Astrocyte (in vitro differentiated cells and primary cell): ENCODE measurements at places on chromosomes 2 and 18.

DNA sequence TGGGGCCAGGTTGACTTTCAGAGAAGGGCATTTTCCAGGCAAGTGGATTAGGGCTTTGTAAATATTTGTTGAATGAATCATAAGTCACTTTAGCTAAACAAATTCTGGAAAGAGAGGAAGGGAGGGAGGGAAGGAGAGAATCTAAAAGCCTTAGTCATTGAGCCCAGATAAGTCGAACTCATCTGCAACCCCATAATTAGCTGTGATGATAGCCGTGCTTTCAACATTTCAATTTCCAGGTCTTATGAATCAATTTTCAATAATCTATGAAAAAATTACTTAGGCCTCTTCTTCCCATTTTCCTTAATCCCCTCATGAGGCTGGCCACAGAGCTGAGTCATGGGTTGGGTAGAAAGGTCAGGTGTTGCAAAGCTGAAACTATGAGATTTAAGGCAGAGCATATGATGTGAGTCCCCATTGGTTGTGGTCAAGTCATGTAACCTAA lies 111.9 kb upstream of the MAPRE2 start:
- H3K4me3 ChIP-seq: no peak overlapping the region
- H3K4me1 ChIP-seq: no peaks in the 10 kb centered on the region
- peak; percentile 82 for DNase-seq
- H3K27me3 ChIP-seq: no peaks in the 10 kb centered on the region

- H3K27ac ChIP-seq: no peak overlapping the region
- no peaks in the 10 kb centered on the region for H3K36me3 ChIP-seq
- no peak overlapping the region for H3K4me3 ChIP-seq
- no peaks in the 10 kb centered on the region for H3K27me3 ChIP-seq
- DNase-seq: no peak
Measured at GRCh38 chr2:208645226-208645625, 238.6 kb downstream of the PTH2R start.

DNA sequence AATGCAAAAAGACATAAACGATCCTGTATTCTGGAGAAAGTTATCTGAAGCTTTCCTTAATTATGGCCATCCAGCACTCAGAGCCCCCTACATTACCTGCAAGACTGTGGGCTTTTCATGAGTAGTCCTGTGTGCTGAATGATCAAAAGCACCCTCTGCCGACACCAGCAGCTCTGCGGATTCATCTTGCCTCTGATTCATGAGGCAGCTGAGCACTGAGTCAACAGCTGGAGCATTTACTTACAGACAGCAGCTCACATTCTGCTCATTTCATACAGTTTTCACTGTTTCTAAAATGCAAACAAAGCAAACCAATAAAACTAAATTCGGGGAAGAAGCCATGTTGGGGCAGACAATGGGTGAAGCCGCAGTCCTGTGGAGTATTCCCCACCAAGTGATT lies 886.5 kb downstream of the CNTNAP5 start:
- H3K36me3 ChIP-seq: no peaks in the 10 kb centered on the region
- H3K27me3 ChIP-seq: no peaks in the 10 kb centered on the region
- DNase-seq: peak; percentile 18

DNA sequence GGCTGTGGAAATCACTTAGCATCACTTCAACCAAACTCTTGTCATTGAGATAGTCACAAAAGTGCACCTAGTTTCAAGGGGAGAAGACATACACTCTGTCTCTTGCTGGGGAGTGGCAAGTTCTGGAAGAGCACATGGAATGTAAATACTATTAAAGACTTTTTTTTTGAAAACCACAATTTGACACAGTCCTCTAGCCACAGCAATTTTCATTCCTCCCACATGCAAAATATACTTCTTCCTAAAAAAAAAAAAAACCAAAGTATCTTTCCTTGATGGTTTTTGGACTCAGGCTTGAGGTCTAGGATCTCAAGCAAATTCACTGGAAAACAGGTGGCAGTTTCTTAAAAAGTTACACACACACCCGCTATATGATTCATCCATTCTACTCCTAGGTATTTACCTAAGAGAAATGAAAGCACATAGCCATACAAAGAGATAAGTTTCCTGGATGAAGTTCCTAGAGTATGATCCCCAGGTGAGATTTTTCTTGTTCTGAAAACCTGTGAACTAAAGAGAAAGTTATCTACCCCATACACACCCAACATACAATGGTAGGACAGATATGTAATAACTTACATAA lies 295.8 kb downstream of the SP3 start:
- H3K27me3 ChIP-seq: no peaks in the 10 kb centered on the region
- no peaks in the 10 kb centered on the region for H3K4me1 ChIP-seq
- H3K4me3 ChIP-seq: no peak overlapping the region
- H3K36me3 ChIP-seq: no peaks in the 10 kb centered on the region
- no peak overlapping the region for H3K27ac ChIP-seq

DNA sequence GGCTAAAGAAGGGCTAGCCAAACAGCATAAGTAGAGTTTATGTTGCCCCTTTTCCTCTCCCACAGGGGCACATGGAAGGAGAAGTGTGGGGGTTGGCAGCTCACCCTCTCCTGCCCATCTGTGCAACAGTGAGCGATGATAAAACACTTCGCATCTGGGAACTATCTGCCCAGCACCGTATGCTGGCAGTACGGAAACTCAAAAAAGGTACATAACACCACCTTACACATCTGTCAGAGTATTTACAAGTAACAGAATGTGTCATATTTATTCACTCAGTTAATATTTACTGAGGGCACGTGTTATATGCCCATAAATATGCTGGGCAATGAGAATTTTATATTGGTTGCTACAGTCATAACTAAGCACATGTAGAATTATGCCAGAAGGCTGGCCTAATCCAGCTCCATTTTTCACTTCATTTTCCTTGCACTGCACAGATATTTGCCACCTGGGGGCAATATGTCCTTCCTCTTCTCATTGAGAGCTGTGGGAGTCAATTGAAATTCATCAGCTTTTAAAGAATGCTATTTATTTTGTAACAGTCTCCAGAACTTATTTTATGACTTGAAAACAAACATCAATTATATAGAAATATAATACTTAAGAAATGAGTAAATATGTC lies 150.6 kb downstream of the RTN4 start:
- H3K36me3 ChIP-seq: no peaks in the 10 kb centered on the region
- DNase-seq: peak; percentile 33
- H3K4me1 ChIP-seq: peaks cover 15% of the 10 kb centered on the region
- no peak overlapping the region for H3K27ac ChIP-seq
- H3K27me3 ChIP-seq: no peaks in the 10 kb centered on the region

DNA sequence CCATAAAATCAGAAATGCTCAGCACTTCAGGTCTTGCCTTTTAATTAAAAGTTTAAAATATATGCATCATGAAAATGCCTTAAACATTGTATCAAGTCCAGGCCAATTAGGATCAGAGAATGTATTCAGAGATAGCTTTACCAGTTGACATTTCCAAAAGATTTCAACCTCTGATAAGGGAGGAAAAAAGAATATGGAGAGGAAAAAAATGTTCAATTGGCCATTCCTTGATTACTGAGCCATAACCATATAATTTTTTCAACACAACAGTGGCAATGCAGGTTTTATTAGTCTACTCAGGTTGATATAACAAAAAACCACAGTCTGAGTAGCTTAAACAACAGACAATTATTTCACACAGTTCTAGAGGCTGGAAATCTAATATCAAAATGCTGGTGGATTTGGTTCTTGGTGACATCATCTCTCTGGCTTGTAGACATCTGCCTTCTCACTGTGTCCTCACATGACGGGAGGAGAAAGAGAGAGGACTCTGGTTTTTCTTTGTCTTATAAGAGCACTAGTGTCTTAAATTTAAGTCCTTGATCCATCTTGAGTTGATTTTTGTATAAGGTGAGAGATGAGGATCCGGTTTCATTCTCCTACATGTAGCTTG lies 111.9 kb downstream of the IRS1 start:
- H3K27ac ChIP-seq: no peak overlapping the region
- peaks cover 8% of the 10 kb centered on the region for H3K4me1 ChIP-seq
- no peaks in the 10 kb centered on the region for H3K36me3 ChIP-seq
- DNase-seq: peak; percentile 7
- no peaks in the 10 kb centered on the region for H3K27me3 ChIP-seq
- H3K4me3 ChIP-seq: no peak overlapping the region

GRCh38 chr2:125185691-125186270 lies 1160.7 kb downstream of the CNTNAP5 start:
- H3K27ac ChIP-seq: no peak overlapping the region
- H3K4me3 ChIP-seq: no peak overlapping the region
- H3K27me3 ChIP-seq: no peaks in the 10 kb centered on the region

- no peak overlapping the region for H3K27ac ChIP-seq
- H3K36me3 ChIP-seq: no peaks in the 10 kb centered on the region
- H3K4me3 ChIP-seq: no peak overlapping the region
- no peak for DNase-seq
- H3K4me1 ChIP-seq: peaks cover 4% of the 10 kb centered on the region
- H3K27me3 ChIP-seq: peaks cover 11% of the 10 kb centered on the region
Measured at GRCh38 chr2:196176142-196176738, 4.9 kb upstream of the STK17B start.

DNA sequence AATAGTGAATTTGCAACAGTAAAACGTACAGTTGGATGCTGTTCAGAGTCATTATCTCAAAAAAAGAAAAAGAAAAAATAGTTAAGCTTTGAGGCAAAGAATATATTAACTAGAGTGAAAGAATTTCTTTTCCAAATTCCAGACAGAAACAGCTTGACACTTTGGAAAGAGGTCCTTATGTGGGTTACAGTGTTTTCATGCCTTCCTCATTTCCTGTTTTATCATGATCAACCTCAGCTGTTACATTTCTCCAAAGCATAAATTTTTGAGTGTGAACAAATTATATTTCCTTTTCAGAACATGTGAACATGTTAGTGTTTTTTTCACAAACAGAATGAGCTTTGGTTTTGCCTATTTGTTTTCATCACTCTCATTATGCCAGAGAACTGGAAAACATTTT lies 13.6 kb downstream of the FRZB start:
- H3K36me3 ChIP-seq: no peaks in the 10 kb centered on the region
- peak; percentile 46 for DNase-seq
- H3K4me3 ChIP-seq: no peak overlapping the region
- no peak overlapping the region for H3K27ac ChIP-seq
- no peaks in the 10 kb centered on the region for H3K27me3 ChIP-seq

GRCh38 chr18:39561126-39561525 lies 1995.5 kb upstream of the CELF4 start:
- no peaks in the 10 kb centered on the region for H3K4me1 ChIP-seq
- no peak overlapping the region for H3K27ac ChIP-seq
- no peaks in the 10 kb centered on the region for H3K27me3 ChIP-seq
- no peaks in the 10 kb centered on the region for H3K36me3 ChIP-seq
- DNase-seq: peak; percentile 64

DNA sequence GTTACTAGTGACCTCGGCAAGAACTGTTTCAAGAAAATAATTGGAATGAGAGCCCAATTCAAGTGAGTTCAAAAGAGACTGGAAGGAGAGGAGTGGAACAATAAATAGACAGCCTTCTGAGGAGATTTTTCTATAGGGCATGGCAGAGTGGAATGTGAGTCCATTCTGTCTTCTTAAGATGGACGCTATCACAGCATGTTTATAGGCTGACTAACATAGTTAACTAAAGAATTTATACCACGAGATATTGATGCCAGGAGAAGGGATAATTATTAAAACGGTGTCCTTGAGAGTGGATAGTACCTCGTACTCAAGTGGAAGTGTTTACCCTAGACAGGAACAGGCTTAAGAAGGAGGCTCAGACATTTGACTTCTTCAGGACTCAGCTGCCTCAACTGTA lies 143.5 kb upstream of the RBBP8 start:
- no peak overlapping the region for H3K27ac ChIP-seq
- H3K27me3 ChIP-seq: no peaks in the 10 kb centered on the region

DNA sequence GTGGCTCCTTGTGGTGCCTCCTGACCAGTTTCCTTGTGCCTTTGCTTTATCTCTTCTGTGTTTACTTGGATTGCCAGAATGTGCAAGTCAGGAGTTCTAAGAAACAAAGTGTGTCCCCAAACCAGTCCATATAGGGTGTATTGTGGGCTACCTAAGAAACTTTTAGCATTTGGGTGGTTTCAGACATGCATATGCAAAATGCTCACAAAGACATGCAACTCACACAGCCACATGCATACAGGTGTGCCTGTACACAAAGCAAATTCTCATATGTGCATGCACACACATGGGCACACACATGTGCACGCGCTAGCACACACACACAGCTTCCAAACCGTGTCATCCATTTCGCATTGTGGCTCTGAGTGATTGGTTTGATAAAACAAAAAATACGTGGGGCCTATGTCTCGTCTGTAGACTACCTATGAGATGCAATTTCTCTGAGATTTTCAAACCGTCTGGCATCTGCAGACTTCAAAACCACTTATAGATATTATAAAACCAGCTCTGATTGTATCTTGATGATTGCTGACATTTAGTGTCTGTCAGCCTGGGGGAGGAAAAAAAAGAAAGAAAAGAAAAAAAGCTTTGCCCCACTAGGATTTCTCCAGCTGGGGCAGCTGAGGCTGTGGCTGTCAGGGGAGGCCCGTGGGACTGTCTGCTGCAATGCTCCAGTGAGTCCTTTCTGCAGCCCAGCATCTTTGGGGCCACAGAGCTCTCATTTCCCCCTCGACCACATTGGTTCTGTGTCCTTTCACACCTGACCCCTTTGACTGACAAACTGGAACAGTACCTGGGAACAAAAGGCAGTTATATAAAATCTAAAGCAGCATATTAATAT lies 556.1 kb downstream of the CMPK2 start:
- DNase-seq: no peak
- no peaks in the 10 kb centered on the region for H3K36me3 ChIP-seq
- no peaks in the 10 kb centered on the region for H3K27me3 ChIP-seq
- no peaks in the 10 kb centered on the region for H3K4me1 ChIP-seq
- H3K4me3 ChIP-seq: no peak overlapping the region

DNA sequence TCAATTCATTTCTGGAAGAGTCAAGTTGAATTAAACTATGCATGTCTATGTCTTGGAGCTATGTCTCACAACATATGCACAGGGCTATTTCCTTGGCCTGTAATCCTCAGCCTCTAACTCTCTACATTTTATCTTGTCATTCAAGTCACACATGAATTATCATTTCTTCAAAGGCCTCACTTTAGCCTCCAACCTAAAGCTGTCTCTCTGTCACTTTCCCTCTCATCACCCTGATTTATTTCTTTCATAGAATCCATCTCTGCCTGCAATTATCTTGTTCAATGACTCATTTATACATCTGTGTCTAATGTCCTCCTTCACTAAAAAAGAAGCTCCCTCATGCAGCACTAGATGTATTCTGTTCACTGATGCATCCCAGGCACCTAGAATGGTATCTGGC lies 614.2 kb upstream of the REG3G start:
- H3K36me3 ChIP-seq: no peaks in the 10 kb centered on the region
- no peaks in the 10 kb centered on the region for H3K4me1 ChIP-seq
- no peak for DNase-seq
- no peaks in the 10 kb centered on the region for H3K27me3 ChIP-seq
